ENCODE measurements at places on chromosomes 4 and X.

DNA sequence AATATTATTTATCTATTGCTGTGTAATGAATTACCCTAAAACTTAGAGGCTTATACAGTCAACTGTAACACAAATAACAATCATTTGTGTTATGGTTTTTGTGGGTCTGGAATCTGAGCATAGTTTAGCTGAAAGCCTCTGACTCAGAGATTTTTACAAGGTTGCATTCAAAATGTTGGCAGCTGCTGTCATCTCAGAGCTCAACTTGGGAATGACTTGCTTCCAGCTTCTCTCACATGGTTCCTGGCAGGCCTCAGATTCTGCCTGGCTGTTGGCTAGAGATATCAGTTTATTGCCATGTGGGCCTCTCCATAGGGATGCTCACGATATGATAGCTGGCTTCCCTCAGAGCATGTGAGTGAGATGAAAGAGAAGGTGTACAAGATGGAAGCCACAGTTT is 70.2 kb upstream of the BRWD3 start:
- DNase-seq, result no peak

DNA sequence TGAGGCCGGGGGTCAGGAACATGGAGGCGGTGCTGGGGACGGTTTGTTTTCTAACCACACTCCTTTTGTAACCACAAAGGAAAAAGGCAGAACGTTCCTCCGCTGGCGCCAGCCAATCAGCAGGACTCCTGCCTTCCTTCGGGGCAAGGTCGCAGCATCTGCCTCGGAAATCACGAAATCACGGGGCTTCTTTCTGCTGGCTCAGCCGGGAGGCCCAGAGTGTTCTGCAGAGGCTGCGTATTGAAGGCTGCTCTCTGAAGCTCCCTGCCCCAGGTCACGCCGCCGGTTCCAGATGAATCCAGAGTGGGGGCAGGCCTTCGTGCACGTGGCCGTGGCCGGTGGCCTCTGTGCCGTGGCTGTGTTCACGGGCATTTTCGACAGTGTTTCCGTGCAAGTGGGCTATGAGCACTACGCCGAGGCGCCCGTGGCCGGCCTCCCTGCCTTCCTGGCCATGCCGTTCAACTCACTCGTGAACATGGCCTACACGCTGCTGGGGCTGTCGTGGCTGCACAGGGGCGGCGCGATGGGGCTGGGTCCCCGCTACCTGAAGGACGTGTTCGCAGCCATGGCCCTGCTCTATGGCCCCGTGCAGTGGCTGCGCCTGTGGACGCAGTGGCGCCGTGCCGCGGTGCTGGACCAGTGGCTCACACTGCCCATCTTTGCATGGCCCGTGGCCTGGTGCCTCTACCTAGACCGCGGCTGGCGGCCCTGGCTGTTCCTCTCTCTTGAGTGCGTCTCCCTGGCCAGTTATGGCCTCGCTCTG is 9.4 kb downstream of the TMEM187 start:
- DNase-seq, result peak; percentile 24

DNA sequence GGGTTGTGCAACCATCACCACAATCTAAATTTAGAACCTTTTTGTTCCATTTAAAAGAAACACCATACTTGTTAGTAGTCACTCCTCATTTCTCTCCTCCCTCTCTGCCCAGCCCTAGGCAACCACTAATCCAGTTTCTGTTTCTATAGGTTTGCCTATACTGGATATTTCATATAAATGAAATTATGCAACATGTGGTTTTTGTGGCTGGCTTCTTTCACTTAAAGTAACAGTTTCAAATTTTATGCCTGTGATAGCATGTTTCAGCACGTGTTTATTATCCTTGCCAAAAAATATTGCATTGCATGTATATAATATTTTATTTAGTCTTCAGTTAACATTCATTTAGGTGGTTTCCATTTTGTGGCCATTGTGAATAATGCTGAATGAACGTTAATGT is 437.6 kb downstream of the IL1RAPL1 start:
- no peak for DNase-seq

DNA sequence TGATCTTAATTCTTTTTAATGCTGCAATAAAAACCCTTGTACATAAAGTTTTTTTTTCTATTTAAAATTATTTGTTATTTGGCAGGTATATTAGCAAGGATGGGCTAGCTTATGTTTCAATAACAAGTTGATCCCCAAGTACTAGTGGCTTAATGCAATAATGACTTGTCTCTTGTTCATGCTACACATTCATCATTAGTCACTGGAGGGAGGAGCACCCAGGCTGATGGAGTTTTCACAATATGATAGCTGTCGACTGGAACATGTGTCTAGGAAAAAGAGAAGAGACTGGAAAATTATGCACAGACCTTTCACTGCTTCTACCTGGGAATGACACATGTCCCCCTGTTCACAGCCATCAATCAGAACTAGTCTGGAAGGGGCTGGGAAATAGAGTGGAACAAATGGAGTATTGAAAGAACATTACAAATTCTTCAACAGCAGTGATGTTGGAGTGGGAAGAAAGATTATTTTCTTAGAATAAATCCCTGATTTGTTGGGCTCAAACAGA is 387.9 kb upstream of the RPS6KA3 start:
- no peak for DNase-seq

- peak; percentile 27 for DNase-seq
These were observed 11.6 kb downstream of the PAGE4 start for GRCh38 chrX:49840679-49841078.

DNA sequence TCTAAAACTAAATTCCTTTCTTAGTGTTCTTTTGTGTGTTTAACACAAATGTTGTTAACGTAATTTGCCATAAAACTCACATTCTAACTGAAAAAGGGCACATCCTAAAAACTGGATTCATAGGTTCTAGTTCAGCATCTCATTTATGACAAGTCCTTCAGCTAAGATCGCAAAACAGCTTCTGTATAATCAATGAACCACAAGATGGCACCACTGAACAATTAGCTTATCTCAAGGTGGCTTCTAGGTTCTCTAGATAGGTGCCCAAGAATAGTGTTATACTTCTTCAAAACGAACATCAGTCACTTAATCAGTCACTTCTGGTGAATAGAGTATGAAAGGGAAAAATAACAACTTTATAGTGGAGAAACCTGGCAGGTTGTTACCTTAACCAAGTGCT is 54.3 kb downstream of the NRK start:
- DNase-seq, result no peak

- no peak for DNase-seq
These were observed 95.4 kb downstream of the PTTG2 start for GRCh38 chr4:38055566-38055965.

- no peak for DNase-seq
These were observed 111.8 kb downstream of the APBB2 start for GRCh38 chr4:41102414-41103092.

GRCh38 chrX:40617566-40617965 is 5.7 kb upstream of the MPC1L start:
- no peak for DNase-seq

DNA sequence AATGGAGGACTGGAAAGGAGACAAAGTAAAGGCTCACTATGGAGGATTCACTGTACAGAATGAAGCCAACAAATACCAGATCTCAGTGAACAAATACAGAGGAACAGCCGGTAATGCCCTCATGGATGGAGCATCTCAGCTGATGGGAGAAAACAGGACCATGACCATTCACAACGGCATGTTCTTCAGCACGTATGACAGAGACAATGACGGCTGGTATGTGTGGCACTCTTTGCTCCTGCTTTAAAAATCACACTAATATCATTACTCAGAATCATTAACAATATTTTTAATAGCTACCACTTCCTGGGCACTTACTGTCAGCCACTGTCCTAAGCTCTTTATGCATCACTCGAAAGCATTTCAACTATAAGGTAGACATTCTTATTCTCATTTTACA is 6.8 kb downstream of the FGB start:
- DNase-seq, result no peak

DNA sequence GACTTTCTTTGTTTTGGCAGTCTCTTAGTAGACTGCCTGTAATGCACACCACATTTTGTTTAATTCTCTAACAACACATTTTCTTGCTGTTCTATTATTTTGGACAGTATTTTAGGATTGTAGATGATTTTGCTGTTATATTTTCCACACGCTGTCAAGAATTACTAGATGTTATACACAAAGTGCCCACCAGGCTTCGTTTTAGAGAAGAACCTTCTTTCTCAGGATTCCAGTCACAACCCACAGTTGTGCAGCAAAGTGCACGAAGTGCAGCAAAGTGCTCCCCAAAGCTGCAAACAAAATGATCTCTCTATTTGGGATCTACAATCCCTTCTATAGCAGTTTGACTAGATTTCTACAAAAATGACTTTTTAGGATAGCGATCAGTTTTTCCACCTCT is 2.4 kb downstream of the ZNF141 start:
- DNase-seq, result no peak

DNA sequence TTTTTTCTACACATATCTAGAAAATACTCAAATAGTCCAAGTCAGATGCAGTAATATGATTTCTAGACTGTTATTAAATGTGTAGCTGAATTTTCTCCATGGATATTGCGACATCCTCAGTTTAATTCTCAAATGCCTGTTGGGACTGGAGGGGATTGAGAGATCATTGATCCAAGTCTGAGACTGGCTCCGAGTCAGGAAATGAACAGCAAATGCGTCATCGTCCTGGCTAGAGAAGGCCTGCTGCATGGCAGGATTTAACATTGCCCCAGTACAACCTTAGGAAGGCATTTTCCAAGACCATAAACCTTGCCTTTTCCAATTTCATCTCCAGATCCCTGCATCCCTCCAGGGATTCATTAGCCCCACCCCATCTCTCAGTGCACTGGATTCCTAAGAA is 56.6 kb upstream of the SLC6A14 start:
- no peak for DNase-seq

GRCh38 chrX:78455901-78456300 is 128.5 kb upstream of the CYSLTR1 start:
- no peak for DNase-seq

GRCh38 chrX:103531002-103531401 is 11.7 kb upstream of the RAB40A start:
- no peak for DNase-seq

- DNase-seq, result no peak
These were observed 111.3 kb upstream of the LNX1 start for GRCh38 chr4:53702334-53703266.

- peak; percentile 69 for DNase-seq
These were observed 18.2 kb downstream of the ELF4 start for GRCh38 chrX:130091980-130092522.

DNA sequence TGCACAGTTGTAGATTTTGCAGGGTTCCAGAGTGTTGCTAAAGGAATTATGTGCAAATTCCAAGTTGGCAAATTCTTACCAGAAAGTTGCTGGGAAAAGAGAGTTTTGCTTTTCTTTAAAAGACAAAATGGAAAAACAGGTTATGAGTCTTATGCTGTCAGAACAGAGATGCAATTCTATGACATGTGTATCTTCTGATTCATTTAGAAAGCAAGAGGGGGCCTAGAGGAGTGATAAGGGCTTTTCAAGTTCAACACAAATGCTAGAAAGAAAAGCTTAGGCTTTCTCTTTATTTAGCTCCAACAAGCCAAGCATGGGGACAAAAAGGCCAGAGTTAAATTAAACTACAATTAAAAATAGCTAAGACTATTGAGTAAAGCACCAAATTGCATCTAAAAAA is 72.4 kb upstream of the GATB start:
- no peak for DNase-seq

GRCh38 chrX:154040307-154040756 is 20.6 kb upstream of the IRAK1 start:
- no peak for DNase-seq
